ENCODE measurements at places on chromosomes 4 and X.

DNA sequence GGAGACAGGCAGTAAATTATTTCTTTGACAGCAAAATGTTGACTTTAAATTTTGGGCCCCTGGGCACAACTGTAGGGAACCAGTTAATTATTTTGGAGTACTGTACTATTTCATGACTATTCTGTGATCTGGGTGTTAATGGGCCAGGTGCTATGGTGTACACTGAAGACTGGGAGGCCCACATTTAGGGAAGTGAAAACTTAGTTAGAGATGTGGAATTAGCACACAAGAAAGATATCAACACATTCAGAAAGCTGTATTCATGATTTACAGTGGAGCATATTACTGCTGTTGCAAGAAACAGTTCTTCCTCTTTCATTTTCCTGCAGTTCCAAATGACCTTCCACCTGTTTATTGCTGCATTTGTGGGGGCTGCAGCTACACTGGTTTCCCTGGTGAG is 12.4 kb downstream of the PLP1 start:
- no peak for DNase-seq

DNA sequence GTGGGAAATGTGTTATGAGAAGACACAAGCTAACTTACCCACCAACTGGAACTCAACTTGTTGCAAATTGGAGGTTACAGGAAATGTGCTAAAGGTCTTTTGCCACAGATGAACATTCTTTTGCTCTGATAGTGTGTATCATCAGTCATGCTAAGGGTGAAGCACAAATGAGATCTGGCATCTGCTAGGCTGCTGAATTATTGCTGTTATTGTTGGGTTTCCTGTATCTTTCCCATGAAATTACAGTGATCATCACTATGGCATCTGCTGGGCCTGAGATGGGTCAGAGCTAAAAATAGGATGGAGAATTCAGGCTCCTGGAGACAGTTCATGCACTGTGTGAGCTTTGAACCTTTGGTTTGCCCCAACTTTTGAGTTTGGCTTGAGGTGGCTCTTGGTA is 124.5 kb downstream of the NPNT start:
- DNase-seq: no peak

- no peak for DNase-seq
Measured at GRCh38 chr4:73603271-73603710, 16.9 kb downstream of the RASSF6 start.

- no peak for DNase-seq
Measured at GRCh38 chr4:140098455-140099160, 55.4 kb downstream of the MAML3 start.

DNA sequence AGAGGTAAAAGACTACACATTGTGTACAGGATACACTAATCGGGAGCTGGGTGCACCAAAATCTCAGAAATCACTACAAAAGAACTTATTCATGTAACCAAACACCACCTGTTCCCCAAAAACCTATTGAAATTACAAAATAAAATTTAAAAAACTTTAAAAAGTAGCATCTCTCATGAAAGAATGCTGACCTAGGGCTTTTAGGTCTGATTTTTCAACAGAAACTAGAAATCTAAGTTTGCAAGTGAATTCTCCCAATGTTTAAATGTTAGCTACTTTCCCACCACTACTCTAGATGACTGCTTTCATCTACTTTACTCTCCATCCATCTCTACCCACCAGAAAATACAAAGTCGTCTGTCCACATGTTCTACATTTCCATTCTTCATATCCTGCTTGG is 1447.7 kb downstream of the RPA4 start:
- DNase-seq: no peak

GRCh38 chrX:129634541-129634940 is 20.2 kb downstream of the APLN start:
- DNase-seq: no peak

GRCh38 chr4:184080674-184081073 is 137.0 kb downstream of the ENPP6 start:
- DNase-seq: no peak

- DNase-seq: no peak
Measured at GRCh38 chr4:3753726-3754412, 12.3 kb upstream of the ADRA2C start.

DNA sequence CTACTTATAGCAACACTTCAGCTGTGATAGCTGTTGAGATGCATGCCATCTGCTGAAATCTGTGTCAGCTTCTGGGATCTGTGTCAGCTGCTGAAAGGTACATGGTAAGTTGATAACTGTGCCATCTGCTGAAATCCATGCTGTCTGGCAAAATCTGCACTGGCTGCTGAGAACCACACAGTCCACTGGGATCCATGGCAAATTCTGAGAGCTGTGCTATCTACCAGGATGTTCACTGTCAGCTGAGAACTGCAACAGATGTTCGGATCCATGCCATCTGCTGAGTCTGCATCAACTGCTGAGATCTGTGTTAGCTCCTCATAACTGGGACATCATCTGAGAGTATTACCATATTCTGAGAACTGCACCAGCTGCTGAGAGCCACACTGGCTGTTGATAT is 430.5 kb upstream of the POU3F4 start:
- no peak for DNase-seq

DNA sequence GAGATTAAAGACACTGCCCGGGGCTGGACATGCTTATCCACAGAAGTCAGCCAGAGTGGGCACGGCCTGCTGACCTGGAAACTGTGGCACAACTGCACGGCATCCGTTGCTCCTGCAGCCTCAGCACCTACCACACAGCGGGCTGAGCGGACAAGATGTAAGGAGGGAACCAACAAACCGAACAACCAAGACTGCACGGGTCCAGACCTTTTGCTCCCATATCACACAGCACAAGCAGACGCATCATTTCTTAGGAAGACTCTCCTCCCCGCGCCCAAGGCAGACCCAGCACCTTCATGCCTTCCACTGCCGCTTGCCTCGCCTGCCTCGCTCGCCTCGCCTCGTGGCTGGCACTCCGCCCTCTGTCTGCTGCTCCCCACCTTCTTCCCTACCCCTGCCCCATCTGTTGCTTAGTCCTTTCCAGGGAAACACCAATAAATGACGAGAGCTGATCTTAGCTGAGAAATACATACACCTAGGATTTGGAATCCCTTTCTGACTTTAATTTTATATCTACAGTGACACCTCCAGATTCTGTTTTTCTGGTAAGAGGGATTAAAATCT is 79.0 kb downstream of the AFAP1 start:
- DNase-seq: no peak

GRCh38 chr4:54318904-54319303 is 89.8 kb downstream of the PDGFRA start:
- no peak for DNase-seq

DNA sequence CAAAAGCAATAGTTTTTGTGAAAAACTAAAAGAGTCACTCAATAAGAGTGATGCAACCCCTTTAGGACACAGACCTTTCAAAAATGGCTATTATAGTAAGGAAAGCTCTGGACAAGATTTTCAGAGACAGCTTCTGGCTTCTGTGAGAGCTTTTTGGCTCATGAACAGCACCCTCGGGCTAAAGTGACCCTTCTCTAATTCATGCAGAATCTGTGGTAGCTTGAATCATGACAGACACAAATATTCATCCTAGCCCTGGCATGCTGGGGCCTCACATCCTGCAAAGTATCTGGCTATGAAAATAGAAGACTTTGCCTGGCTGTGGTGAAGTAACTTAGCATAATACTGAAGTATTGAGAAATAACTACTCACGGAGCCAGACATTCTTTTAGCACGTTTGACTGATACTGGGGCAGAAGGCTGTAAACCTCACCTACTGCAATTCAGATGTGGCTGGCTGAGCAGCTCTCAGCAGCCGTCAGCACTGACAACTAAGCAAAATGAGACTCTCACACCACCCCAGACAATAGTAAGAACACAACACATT is 327.3 kb downstream of the MAPK10 start:
- no peak for DNase-seq

GRCh38 chr4:42267724-42268123 is 115.3 kb upstream of the BEND4 start:
- DNase-seq: no peak

GRCh38 chr4:38455092-38455862 is 208.7 kb upstream of the KLF3 start:
- no peak for DNase-seq

GRCh38 chr4:94032754-94033153 is 174.9 kb upstream of the SMARCAD1 start:
- DNase-seq: no peak

- DNase-seq: no peak
Measured at GRCh38 chr4:2236944-2237666, 4.8 kb downstream of the HAUS3 start.

GRCh38 chr4:78129383-78130108 is 72.4 kb downstream of the FRAS1 start:
- no peak for DNase-seq

- DNase-seq: no peak
Measured at GRCh38 chr4:183797445-183798300, 107.4 kb upstream of the STOX2 start.

- no peak for DNase-seq
Measured at GRCh38 chr4:112038861-112039260, 106.4 kb upstream of the FAM241A start.

GRCh38 chr4:29756966-29757365 is 963.2 kb upstream of the PCDH7 start:
- DNase-seq: no peak

DNA sequence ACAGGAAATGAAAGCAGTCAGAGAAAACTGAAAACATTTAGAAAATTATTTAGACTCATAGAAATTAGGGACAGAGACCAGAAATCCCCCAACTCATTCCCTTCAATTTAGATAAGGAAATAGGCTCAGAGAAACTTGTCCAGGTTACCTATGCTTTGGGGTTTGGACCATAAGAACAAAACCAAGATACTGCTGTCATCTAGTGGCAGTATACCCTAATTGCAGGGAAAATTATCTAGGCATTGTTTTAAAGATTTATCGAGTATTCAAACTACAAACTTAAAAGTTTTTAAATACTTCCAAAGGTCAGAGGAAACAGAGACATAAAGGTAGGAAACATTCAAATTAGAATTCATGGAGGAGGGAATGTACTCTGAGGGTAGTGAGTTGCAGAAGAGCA is 67.0 kb upstream of the KLHL13 start:
- no peak for DNase-seq

- DNase-seq: no peak
Measured at GRCh38 chr4:150579551-150580234, 2.3 kb upstream of the MAB21L2 start.

GRCh38 chr4:132065940-132066495 is 1083.1 kb upstream of the PCDH10 start:
- DNase-seq: no peak

DNA sequence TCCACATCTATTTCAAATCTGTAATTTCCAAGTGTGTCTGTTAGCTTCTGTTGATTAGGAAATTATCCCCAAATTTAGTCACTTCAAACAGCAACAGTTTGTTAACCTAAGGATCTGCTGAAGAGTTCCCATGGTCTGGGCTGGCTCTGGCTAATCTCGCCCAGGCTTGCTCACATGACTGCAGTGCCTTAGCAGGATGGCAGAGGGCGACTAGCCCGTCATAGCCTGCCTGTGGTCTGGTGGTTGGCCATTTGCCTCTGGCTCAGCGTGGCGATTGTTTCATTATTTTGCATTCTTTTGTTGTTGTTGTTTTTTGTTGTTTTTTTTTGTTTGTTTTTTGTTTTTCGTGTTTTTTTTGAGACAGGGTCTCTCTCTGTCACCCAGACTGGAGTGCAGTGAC is 264.0 kb downstream of the TRIML1 start:
- DNase-seq: no peak

GRCh38 chr4:160795216-160795615 is 1368.6 kb downstream of the FSTL5 start:
- DNase-seq: no peak

- no peak for DNase-seq
Measured at GRCh38 chrX:16992445-16992844, 46.0 kb downstream of the REPS2 start.
